ENCODE measurements at places on chromosomes 7 and 10. TPM values are rescaled to one million over a fixed set of nuclear protein-coding genes. Genes with fewer than 3 reads are reported as not detected.

BLVRA gene
- 22.8 TPM for total RNA-seq

METTL27 gene
- total RNA-seq, result 4.4 TPM

KDM7A gene
- total RNA-seq, result 9.3 TPM

INHBA gene
- 4.2 TPM for total RNA-seq

STRIP2 gene
- total RNA-seq, result 2.4 TPM

CAV2 gene
- 88.0 TPM for total RNA-seq

NUP205 gene
- total RNA-seq, result 33.2 TPM

GSAP gene
- total RNA-seq, result 5.8 TPM

COBL gene
- 0.09 TPM for total RNA-seq

CYCS gene
- total RNA-seq, result 30.1 TPM

CNPY1 gene
- total RNA-seq, result not detected

FAM180A gene
- total RNA-seq, result under 0.01 TPM

CDHR3 gene
- 1.5 TPM for total RNA-seq

AKR1C4 gene
- total RNA-seq, result 0.09 TPM

SLC16A9 gene
- total RNA-seq, result not detected

TMEM176A gene
- total RNA-seq, result not detected

PAPOLB gene
- 0.11 TPM for total RNA-seq

VGF gene
- total RNA-seq, result not detected

CPED1 gene
- 2.8 TPM for total RNA-seq

TMEM139 gene
- not detected for total RNA-seq

PGAM2 gene
- total RNA-seq, result not detected

APBB1IP gene
- total RNA-seq, result 0.11 TPM

TAS2R41 gene
- not detected for total RNA-seq

GPNMB gene
- 0.09 TPM for total RNA-seq

HYAL4 gene
- 0.22 TPM for total RNA-seq

FBXL13 gene
- total RNA-seq, result 0.22 TPM

ENO4 gene
- not detected for total RNA-seq

EN2 gene
- total RNA-seq, result under 0.01 TPM

FAM131B gene
- total RNA-seq, result 0.11 TPM

SRGN gene
- 227 TPM for total RNA-seq

SP4 gene
- total RNA-seq, result 8.3 TPM

MPLKIP gene
- total RNA-seq, result 20.3 TPM

IGFBP1 gene
- not detected for total RNA-seq

SKIDA1 gene
- 5.4 TPM for total RNA-seq

FGFR2 gene
- total RNA-seq, result under 0.01 TPM

IFIT1B gene
- total RNA-seq, result not detected

PBLD gene
- total RNA-seq, result 4.2 TPM

NPFFR1 gene
- not detected for total RNA-seq

EPHA1 gene
- total RNA-seq, result 0.11 TPM

CYP2E1 gene
- total RNA-seq, result 0.26 TPM

UNC5B gene
- total RNA-seq, result 18.8 TPM

TMEM243 gene
- total RNA-seq, result 7.9 TPM

USP54 gene
- 6.8 TPM for total RNA-seq

STK17A gene
- total RNA-seq, result 44.2 TPM

TAS2R4 gene
- total RNA-seq, result 0.33 TPM

CPA2 gene
- total RNA-seq, result not detected

ADARB2 gene
- total RNA-seq, result 0.43 TPM

EVX1 gene
- total RNA-seq, result not detected

HOXA1 gene
- 0.43 TPM for total RNA-seq

ST8SIA6 gene
- total RNA-seq, result 0.26 TPM

PSD gene
- 0.11 TPM for total RNA-seq

ANKRD61 gene
- total RNA-seq, result under 0.01 TPM

WNT2 gene
- not detected for total RNA-seq

MYL10 gene
- not detected for total RNA-seq

CROT gene
- total RNA-seq, result 5.0 TPM

MPP7 gene
- 2.8 TPM for total RNA-seq

MTURN gene
- total RNA-seq, result 33.5 TPM

CALD1 gene
- total RNA-seq, result 168 TPM
